ENCODE measurements at places on chromosomes 7 and 10. TPM values are rescaled to one million over a fixed set of nuclear protein-coding genes. Genes with fewer than 3 reads are reported as not detected.
A peak's percentile ranks its signal among the peaks of the same experiment; 100 is the strongest.

DNA sequence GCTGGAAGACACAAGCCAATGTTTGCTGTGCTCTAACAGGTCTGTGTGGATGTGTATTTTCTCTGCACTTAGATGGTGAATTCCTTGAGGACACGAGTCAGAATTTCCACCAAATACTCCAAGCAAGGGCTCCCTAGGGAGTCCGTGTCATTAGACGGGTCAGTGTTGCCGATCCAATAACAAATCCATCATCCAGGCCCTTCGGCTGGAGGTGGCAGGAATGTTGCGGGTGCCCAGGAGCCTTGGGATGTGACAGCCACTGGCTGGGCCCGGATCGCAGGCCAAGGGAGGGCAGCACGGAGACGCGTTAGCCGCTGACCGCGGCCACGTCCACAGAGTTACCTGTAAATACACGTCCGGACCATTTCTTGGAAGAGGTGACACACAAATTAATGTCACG is 186.8 kb downstream of the WDR37 start:
- DNase-seq = no peak
- no peak overlapping the region for H3K27ac ChIP-seq
- no peak overlapping the region for H3K4me3 ChIP-seq
- H3K27me3 ChIP-seq = no peaks in the 10 kb centered on the region
- H3K36me3 ChIP-seq = no peaks in the 10 kb centered on the region

- H3K27ac ChIP-seq = no peak overlapping the region
- DNase-seq = no peak
- no peaks in the 10 kb centered on the region for H3K27me3 ChIP-seq
- H3K4me3 ChIP-seq = no peak overlapping the region
- H3K4me1 ChIP-seq = no peaks in the 10 kb centered on the region
Observed at GRCh38 chr10:8306685-8307364, 252.3 kb downstream of the GATA3 start.

DNA sequence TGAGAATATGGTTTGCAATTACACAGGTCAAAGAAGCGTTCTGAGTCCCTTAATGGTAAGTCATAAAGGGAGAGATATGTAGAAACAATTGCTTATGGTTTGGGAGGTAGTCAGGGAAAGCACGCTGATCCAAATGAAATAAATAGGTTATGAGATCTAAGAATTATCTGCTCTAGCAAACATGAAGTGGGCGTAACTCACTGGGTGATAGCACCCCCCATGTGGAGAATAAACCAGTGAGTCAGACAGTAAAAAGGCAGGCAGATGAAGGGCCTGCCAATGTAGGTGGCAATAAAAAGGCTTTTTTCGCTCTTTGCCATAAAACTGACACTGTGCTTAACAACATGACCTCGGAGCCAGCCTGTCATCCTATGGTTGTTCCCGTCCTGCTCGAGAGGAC is 306.9 kb downstream of the GLRX3 start:
- no peaks in the 10 kb centered on the region for H3K4me1 ChIP-seq
- DNase-seq = no peak
- H3K4me3 ChIP-seq = no peak overlapping the region
- H3K36me3 ChIP-seq = no peaks in the 10 kb centered on the region

Gene GPNMB
- 1.3 TPM for polyA plus RNA-seq

DNA sequence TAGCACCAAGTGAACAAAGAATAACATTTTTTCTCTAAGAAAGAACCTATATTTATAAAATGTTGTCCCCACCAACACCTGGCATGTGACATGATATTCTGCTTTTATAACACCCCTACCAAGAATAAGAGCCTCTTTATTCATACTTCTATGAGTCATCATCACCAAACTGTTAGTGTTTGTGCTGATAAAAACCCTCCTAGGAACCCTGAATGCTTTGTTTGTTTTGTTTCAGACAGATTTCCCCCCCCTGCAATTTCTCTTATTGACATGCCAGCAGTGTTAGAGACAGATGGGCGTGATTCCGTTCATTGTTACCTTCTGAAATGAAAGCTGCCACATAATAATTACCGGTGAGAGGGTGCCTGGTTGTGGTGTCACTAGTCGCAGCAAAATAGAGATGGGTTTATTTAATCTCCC is 651.1 kb downstream of the SORCS1 start:
- no peak overlapping the region for H3K4me3 ChIP-seq
- H3K27me3 ChIP-seq = no peaks in the 10 kb centered on the region
- H3K27ac ChIP-seq = no peak overlapping the region
- DNase-seq = no peak
- no peaks in the 10 kb centered on the region for H3K36me3 ChIP-seq

DNA sequence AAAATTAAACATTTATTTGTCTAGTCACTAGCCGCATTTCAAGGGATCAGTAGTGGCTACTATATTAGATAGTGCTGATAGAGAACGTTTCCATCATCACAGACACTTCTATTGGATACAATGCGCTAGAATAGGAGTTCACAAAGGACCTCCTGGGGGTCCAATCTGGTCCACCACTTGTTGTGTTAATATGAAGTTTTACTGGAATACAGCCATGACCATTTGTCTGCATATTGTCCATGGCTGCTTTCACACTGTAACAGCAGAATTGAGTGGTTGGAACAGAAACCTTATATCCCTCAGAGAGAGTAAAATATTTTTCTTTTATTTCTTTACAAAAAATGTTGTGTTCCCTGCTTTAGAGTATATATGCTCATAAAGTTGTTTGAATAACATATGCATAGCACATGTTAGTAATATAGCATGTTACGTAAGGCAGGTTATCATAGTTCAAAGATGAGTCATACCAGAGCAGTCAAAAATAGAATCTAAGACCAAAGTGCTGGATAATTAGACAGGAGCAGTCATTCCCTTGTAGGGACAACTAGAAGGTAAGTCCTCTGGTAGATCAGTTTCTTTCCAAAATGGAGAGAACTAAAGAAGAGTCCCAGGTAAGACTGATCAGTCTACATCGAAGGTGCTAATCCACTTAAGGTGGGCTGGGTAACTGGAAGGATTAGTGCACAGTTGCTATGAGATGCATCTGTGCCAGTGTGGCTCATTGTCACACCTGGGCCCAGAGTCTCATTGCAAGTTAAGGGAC is 14.9 kb downstream of the BZW2 start:
- no peak overlapping the region for H3K27ac ChIP-seq
- no peaks in the 10 kb centered on the region for H3K27me3 ChIP-seq
- H3K4me3 ChIP-seq = no peak overlapping the region
- DNase-seq = peak; percentile 64
- H3K4me1 ChIP-seq = peaks cover 12% of the 10 kb centered on the region
- H3K36me3 ChIP-seq = no peaks in the 10 kb centered on the region

Gene SMIM30
- polyA plus RNA-seq = 55.0 TPM

DNA sequence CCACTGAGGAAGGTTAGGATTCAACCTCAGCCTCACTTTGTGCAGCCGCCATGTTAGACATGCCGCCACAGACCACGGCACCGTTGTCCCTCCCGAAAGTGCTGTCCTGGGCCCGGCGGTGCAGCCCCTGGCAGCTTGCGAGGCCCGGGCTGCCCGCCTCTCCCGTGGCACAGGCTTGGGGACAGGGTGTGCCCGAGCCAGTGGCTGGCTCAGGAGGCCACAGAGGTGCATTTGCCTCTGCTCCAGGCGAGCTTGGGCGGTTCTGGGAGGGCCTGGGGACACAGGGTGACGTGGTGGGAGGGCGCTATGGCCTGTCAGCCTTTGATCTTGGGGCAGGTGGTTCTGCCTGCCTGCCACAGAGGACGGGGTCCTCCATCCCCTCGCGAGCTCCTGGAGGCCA is 41.1 kb downstream of the NKX6-2 start:
- no peak overlapping the region for H3K27ac ChIP-seq
- H3K4me1 ChIP-seq = no peaks in the 10 kb centered on the region
- no peak for DNase-seq
- H3K36me3 ChIP-seq = peaks cover 15% of the 10 kb centered on the region

GRCh38 chr7:34575006-34575405 is 83.0 kb upstream of the NPSR1 start:
- DNase-seq = no peak
- H3K4me3 ChIP-seq = no peak overlapping the region
- H3K36me3 ChIP-seq = no peaks in the 10 kb centered on the region
- H3K27ac ChIP-seq = no peak overlapping the region
- no peaks in the 10 kb centered on the region for H3K4me1 ChIP-seq
- no peaks in the 10 kb centered on the region for H3K27me3 ChIP-seq

DNA sequence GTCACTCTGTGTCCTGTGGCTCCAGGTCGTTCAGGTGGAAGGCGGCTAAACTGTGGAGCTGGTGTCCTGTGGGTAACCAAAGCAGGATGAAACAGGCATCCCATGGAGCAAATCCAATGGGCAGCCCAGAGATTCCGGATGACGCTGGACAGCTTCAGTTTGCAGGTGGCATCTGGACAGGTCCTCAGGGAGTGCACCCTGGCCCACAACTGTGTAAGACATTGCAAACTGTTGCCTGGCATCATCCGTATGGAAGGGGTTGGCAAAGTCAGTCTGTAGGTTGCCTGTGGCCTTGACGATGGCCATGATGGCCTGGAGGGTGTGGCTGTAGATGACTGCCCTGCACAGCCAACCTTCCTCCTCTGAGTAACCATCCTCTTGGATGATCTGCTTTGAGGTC is 35.5 kb downstream of the RPS24 start:
- H3K27me3 ChIP-seq = no peaks in the 10 kb centered on the region
- no peak for DNase-seq
- H3K4me3 ChIP-seq = no peak overlapping the region
- H3K4me1 ChIP-seq = no peaks in the 10 kb centered on the region

Gene TLX1
- not detected for polyA plus RNA-seq

DNA sequence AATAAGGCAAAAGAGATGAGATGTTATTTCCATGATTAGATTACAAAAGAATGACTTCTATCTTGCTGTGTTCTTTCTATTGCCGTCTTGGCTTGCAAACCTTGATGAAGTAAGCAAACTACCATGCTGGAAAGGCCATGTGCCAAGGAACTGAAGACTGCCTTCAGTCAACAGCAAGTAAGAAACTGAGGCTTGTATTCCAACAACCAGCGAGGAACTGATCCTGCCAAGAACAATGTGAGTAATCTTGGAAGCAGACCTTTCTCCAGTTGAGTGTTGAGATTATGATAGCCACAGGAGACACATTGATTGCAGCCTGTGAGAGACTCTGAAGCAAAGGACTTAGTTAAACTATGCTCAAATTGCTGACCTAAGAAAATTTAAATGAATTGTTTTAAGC is 164.6 kb upstream of the GRM3 start:
- H3K4me3 ChIP-seq = no peak overlapping the region
- no peak overlapping the region for H3K27ac ChIP-seq
- DNase-seq = no peak
- H3K27me3 ChIP-seq = no peaks in the 10 kb centered on the region
- H3K36me3 ChIP-seq = no peaks in the 10 kb centered on the region
- no peaks in the 10 kb centered on the region for H3K4me1 ChIP-seq

DNA sequence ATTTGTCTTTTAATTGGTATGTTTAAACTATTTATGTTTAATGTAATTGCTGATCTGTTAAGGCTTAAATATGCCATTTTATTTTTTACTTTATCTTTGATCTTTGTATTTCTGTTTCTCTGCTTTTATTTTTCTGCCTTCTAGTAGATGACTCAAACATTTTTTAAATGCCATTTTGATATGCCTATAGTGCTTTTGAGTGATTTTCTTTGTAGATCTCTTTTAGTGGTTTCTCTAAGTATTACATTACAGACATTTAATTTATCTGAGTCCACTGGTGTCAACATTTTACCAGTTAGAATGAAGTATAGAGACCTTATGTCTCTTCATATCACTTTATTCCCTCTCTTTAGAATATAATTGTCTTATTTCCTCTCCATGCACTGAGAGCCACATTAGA is 32.7 kb downstream of the IL6 start:
- DNase-seq = no peak
- no peaks in the 10 kb centered on the region for H3K27me3 ChIP-seq
- no peak overlapping the region for H3K4me3 ChIP-seq
- H3K36me3 ChIP-seq = no peaks in the 10 kb centered on the region
- no peaks in the 10 kb centered on the region for H3K4me1 ChIP-seq

GRCh38 chr10:69639291-69640195 is 9.5 kb downstream of the FAM241B start:
- no peak overlapping the region for H3K27ac ChIP-seq
- no peak overlapping the region for H3K4me3 ChIP-seq
- no peaks in the 10 kb centered on the region for H3K4me1 ChIP-seq

Gene MSMB
- polyA plus RNA-seq = not detected

GRCh38 chr10:10533437-10533836 is 484.2 kb upstream of the CELF2 start:
- H3K36me3 ChIP-seq = no peaks in the 10 kb centered on the region
- no peaks in the 10 kb centered on the region for H3K4me1 ChIP-seq
- DNase-seq = no peak
- H3K27ac ChIP-seq = no peak overlapping the region

DNA sequence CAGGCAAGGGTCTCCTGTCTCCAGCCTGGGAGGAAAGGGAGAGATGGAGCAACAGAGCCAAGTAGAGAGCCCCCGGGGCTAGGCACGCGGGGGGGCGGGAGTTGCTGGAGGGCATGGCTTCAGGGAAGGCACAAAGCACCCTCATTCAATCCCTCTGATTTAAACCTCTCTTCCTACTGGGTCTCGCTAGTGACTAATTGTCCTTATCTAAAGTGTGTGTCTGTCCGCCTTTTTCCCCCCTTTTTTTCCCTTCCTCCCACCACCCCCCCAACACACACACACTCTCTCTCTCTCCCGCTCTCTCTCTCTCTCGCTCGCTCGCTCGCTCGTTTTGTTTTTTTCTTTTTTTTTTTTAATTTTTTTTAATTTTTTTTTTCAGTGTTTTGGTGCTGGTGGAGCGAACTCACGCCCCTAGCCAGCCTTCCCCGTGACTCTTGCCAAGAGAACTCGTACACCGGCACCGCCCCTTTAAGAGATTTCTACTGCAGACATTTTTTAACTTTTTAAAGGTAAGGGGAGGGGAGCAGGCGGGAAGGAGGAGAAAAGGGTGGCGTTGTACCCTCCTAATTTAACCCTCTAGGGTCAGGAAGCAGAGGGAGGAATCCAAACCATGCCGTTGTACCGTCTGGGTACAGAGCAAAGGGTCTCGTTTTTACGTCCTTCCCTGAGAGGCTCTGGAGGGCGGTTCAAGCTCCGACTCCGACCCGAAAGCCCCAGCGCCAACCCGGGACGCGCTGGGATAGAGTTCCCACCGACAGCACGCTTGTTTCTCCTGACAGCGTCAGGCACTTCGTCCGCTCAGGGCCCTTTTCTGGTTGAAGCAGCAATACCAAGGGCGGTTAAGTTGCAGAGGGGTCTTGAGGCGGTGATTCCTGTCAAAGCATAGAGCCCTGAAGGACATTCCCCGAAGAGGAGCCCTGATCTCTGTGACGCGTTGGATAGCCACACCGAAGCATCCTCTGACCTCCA is at the start of gene HPSE2:
Gene HPSE2 (minus strand): TSS at position 195 of the 969 bp plus-strand sequence.
- H3K27me3 ChIP-seq = peaks cover 70% of the 10 kb centered on the region
- H3K4me1 ChIP-seq = peaks cover 26% of the 10 kb centered on the region
- no peak within 1 kb of the TSS for H3K4me3 ChIP-seq
- H3K27ac ChIP-seq = no peak within 1 kb of the TSS
- no peaks in the 10 kb centered on the region for H3K36me3 ChIP-seq

Gene EXOC6
- 2.9 TPM for polyA plus RNA-seq

- H3K4me3 ChIP-seq = no peak overlapping the region
- H3K27me3 ChIP-seq = no peaks in the 10 kb centered on the region
- H3K27ac ChIP-seq = no peak overlapping the region
- no peaks in the 10 kb centered on the region for H3K4me1 ChIP-seq
Observed at GRCh38 chr7:52727632-52728031, 307.8 kb upstream of the POM121L12 start.
